Inflammatory macrophage treated with lipopolysaccharide for 4 hours (primary cell): ENCODE measurements at places on chromosomes 13 and 19.

- DNase-seq, result no peak
Observed at GRCh38 chr19:18672606-18673337, 10.7 kb upstream of the CRTC1 start.

DNA sequence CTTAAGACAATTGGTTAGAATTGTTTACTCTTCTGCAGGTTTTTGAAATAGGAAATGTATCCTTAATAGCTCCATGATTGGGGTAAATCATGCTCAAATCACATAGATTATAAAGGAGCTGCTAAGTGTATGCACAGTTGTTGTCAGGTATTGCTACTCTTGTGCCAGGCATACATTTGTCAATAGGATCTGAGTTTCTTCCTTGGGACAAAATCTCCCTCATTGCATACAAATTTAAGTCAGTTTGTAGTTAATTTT is 109.3 kb upstream of the MLNR start:
- DNase-seq, result no peak

DNA sequence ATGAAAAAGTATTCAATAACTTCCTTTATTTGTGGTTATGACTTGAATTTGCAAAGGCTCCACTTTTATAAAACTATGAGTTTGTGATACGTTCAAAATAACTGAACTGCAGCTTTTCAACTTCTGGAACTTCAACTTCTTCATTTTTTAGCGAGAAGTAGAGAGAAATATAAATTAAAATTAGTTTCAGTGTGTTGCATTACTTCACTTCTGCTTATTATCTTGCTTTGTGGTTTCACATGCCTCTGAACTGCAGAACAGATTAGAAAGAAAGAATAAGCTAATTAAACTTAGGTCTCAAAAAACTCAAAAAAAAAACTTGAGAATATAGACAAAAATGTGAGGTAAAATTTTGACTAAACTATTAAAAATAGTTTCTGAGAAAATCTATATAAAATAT is 1073.4 kb downstream of the PCDH17 start:
- peak; percentile 49 for DNase-seq

- peak; percentile 52 for DNase-seq
Observed at GRCh38 chr13:50519866-50520265, 323.6 kb downstream of the DLEU7 start.

- DNase-seq, result peak; percentile 62
Observed at GRCh38 chr13:99506634-99507033, 5.4 kb downstream of the TM9SF2 start.

GRCh38 chr19:3229888-3230496 is 5.5 kb downstream of the CELF5 start:
- DNase-seq, result no peak
